ENCODE measurements at places on chromosomes 6 and 20.

DNA sequence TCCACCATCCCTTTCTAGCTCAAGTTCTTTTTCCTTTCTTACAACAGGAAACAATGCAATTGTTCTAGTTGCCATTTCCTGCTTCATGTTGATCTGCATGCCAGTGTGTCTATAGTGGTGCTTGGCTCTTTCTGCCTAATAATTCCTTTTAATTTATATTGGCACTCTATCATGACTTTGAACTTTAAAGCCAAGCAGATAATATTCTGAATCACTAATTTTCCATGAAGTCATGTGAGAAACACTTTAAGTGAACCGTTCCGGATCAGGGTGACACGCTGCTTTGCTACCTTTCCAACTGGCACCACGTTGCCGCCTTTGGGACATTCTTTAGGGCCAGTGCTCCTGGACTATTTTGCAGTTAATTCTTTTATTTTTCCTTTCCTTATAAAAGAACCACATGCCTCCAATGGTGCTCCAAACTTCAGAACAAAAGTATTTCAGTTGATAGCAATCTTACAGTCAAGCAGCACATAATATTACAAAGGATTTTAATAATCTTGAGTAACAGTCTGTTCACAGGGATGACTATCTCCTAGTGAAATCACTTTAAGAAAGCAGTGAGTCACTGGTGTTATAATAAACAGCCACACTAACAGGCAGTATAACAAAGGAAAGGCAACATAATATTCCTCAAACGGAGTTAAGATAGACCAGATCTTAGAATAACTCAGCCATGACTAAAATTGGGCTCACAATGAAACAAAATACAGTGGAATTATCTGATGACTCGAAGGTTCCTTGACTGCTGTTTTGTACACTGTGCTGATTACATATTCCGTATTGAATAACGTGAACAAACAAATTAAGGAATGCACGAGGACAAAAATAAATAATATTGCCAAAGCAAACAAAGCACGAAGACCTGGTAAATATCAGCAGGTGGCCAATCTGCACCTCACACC lies 19.0 kb upstream of the BLOC1S5 start:
- no peak for DNase-seq

- no peak for DNase-seq
Observed at GRCh38 chr6:153032255-153032882, 29.9 kb upstream of the MTRF1L start.

DNA sequence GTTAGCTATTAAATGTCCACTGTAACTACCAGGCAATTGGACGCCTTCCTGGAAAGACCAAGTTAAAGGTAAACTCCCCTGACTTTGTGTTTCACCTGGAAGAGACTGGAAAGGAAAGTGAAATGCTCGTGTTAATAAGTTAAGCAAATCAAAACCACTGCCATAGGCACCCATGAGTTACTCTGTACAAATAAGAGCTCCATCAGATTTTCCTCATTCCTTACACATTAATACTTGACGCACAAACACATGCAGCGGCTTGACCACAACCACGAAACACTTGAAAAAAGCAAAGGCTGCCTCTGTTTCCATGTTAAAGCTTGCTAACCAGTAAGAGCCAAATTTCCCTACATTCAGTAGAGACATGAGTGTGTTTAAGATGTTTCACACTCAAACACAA lies 19.8 kb downstream of the GCM1 start:
- no peak for DNase-seq

DNA sequence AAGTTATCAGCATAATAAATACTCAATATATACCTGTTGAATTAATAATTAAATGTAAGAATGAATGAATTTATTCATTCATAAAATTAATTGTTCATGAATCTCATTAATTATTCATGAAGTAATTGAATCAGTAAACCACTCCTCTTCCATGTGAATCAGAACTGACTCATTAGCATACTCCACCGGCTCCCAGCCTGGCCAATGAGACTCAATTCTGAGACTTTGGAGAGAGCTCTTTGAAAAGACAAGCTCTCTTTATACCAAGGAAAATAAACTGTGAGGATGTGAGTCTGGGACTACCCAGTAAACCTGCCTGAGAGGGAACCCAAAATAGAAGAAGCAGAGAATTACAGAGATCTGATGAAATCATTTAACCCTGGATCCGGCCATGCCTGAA lies 8.4 kb upstream of the SLC2A10 start:
- no peak for DNase-seq

- no peak for DNase-seq
Observed at GRCh38 chr6:34816635-34817301, 24.9 kb downstream of the BLTP3A start.

- no peak for DNase-seq
Observed at GRCh38 chr20:49573900-49574416, 6.0 kb upstream of the PTGIS start.

GRCh38 chr20:8909596-8909995 lies 159.3 kb upstream of the PLCB4 start:
- DNase-seq = no peak

- no peak for DNase-seq
Observed at GRCh38 chr6:158316022-158316421, 3.8 kb downstream of the TULP4 start.

DNA sequence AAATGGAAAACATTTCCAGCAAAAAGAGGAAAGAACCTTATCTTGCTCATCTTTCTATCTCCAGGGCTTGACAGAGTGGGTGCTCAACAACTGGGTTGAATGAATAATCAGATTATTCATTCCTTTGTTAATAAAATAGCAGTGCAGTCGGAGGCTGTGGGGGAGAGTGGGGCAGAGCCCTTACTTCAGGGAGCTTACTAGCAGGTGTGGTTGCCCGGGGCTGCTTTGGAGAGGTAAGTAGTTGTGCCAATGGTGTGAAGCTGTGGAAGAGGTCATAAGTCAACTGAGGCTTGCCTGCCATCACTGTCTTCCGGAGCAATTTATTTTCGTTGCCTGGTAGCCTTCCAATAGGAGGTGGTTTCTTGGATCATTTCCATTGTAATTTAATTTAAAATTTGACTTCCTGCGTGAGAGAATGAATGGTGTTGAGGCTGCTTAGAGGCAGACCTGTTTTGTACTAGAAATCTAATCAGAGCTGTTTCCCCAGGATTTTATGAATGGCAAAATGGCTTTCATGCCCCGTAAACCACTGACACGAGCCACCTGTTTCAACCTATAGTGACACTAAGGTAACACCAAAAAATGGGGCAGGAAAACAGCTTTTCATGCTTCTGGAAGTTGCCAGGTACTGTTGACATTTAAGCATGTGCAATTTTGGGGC lies 51.4 kb downstream of the ZDHHC14 start:
- DNase-seq = no peak
